Airway epithelial cell (primary cell): ENCODE measurements at places on chromosomes 6 and 20. TPM values are rescaled to one million over a fixed set of nuclear protein-coding genes. Genes with fewer than 3 reads are reported as not detected.

The GSTA1 gene
- 0.28 and 0.63 TPM in 2 replicates for total RNA-seq

The RPRD1B gene
- 9.5 and 16.2 TPM in 2 replicates for total RNA-seq

The DEFB124 gene
- not detected in 2 replicates for total RNA-seq

The ZC2HC1B gene
- 1.3 TPM in 1 of 2 replicates, not detected in the other for total RNA-seq

The KIF13A gene
- total RNA-seq = 32.8 and 39.0 TPM in 2 replicates
